ENCODE measurements at places on chromosomes 2 and 18.

DNA sequence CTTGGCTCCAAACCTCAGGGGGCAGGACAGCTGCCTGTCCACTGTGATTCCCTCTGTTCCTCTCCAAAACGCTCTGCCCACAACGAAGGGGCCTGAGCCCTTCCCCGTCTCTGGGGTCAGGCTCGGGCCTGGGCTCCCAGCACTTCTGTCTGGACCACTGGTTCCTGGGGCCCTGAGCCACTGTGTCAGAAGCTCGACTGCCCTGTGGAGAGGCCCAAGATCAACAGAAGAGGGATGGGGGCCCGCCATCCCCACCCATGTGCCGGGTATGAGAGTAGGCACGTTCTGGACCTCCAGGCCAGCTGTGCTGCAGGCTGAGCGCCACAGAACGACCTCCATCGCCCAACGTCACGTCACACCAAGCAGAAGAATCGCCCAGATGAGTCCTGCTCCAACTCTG lies 119.9 kb upstream of the HS6ST1 start:
- peak; percentile 57 for DNase-seq

- DNase-seq = no peak
Observed at GRCh38 chr2:43634604-43635306, 2.3 kb upstream of the PLEKHH2 start.

- DNase-seq = no peak
Observed at GRCh38 chr2:240833724-240834285, 13.8 kb upstream of the KIF1A start.

- peak; percentile 82 for DNase-seq
Observed at GRCh38 chr2:177264209-177264692, 276 bp downstream of the NFE2L2 start.

DNA sequence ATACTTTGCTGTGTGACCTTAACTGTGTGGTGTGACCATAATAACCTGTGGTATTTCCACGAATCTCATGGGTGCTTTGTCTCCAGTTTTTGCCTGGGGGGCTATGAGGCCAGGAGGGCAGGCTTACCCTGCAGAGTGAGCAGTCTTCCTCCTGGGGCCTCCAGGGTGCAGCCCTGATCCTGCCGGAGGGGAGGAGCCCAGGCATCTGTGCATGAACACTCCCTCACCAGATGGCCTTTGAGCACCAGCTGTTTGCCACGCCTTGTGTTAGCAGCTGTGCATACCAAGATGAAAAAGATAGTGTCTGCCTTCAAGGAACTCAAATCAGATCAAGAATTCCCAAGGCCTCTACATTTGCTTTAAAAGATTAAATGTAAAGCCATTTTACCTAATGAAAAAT lies 75.0 kb upstream of the RBM44 start:
- no peak for DNase-seq

GRCh38 chr2:212193803-212194202 lies 344.8 kb downstream of the ERBB4 start:
- DNase-seq = no peak

DNA sequence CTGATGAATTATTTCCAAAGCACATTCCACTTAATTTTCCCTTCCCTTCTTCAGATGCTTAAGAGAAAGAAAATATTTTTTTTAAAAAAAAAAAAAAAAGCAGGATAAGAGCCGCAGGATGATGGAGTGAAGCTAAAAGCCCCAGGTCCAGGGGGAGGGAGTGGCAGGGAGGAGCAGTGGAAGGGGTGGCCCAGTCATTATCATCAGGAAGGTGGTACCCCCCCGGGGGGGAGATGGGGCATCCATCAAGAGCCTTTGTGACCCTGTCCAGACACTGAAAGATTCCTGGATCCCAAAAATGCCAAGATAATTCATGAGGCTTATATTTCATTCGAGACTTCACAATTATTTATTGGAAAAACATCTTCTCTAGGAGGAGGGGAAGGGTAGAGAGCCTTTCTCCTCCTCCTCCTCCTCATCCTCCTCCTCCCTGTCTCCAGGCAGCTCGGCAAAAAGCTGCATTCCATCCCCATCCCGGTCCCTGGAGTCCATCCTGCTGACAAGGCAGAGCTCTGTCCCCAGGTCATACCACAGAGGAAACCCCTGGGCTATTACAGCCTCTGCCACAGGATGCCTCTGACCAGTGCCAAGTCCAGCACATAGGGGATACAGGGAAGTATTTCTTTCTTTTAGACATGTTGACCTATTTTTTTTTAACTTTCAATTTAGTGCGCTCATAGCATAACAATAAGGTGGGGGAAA lies 125.3 kb downstream of the TWIST2 start:
- DNase-seq = no peak

GRCh38 chr2:65351234-65351947 lies 81.0 kb downstream of the SPRED2 start:
- no peak for DNase-seq

DNA sequence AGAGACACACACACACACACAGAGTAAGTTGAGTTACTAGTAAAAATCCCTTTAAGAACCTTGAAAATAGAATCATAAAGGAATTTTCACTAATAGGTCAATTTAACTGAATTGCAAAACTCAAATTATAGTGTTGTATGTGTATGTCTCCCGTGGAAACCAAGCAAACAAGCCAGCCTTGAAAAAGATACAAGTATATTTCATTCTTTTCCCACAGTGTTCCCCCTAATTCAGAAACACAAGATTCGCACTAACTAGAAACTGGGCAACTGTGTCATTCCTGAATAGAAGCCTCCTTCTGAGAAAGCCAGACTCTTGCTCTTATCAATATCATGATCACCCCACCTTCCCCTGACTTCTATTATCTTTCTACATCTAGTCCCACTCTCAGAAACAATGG lies 229.5 kb downstream of the PIEZO2 start:
- DNase-seq = no peak

- DNase-seq = peak; percentile 85
Observed at GRCh38 chr2:26723991-26724750, 31.6 kb downstream of the KCNK3 start.

DNA sequence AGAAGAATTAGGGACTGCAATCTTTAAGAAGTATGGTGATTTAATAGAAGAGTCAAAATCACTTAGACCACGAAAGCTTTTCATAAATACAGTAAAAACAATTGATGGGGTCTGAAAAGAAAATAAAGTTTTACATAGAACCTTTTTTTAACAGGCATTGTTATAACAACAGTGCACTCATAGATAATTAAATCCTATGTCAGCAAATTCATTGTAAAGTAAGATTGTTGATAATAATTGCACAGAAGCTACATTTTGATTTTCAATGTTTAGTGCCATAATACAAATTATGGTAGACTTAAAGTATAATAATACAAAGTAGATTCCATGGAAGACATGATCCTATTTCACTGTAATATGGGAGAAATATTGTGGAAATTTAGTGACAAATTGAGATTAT lies 130.7 kb upstream of the FSIP2 start:
- no peak for DNase-seq

- DNase-seq = peak; percentile 63
Observed at GRCh38 chr2:240926516-240927389, 20.6 kb downstream of the CROCC2 start.

DNA sequence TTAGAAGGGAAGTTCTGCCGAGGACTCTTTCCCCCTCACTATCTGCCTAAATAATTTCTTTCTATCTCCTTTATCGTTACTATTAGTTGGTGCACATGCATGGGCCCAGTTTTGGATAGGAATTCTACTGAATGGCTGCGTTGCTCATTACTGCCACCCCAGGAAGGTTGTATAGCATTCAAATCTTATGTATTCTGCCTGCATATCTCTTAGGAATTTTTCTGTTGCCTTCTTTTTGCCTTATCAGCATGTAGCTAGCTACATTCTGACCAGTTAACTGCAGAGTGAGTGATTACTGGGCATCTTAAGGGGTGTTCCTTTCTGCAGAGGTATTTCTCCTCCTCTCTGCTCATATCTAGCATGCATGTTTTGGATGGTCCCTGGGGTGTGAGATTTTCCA lies 239.6 kb downstream of the TDRD15 start:
- DNase-seq = no peak

DNA sequence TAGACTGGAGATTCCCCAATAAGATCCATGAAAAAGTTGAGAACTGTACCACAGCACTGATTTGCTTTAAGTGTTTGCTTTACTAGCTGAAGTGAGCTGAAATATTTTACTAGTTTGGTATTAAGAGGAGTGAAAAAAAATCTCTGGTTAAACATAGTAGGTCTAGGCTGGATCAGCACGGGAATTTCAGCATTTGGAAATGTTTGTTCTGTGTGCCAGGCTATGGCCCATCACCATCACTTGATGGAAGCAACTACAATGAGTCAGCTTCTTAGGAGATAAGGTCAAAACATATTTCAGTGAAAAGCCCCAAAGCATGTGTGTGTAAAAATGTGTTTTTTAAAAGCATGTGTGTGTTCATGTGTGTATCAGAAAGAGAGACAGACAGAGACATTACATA lies 131.4 kb upstream of the DNMT3A start:
- no peak for DNase-seq

DNA sequence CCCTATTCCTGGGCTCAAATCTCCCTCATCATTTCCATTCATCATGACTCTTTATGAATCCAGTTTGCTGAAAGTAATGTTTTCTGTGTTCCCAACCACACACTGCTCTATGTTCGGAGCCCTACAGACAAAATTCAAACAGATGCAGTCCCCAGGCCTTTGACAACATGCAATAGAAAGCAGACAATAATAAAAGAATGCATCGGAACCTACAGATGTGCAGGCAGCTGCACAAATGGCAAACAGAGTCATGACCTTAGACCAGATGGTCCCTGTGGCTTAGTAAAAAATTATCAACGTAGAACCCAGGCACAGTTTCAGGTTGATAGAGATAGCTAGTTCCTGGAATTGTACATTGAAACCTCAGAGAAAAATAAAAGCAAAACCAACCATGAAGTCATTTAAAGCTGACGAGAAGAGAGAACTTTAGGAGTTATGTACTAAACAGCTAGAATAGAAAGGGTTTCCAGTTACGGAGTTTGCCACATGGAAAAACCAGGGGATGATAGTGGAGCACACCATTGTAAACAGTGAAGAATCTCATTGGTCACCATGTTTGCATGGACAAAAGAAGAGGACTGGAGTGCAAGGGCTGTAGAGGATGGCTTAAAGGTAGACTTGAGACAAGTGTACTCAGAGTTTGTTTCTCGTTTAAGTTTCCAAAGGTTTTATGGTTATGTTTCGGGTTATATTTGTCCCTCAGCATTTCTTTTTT lies 23.2 kb upstream of the ACVR1 start:
- DNase-seq = no peak

GRCh38 chr2:167862782-167863181 lies 384.6 kb downstream of the STK39 start:
- no peak for DNase-seq

GRCh38 chr18:53551868-53552426 lies 672.5 kb downstream of the MBD2 start:
- DNase-seq = no peak

GRCh38 chr2:220192994-220193753 lies 565.7 kb downstream of the SLC4A3 start:
- no peak for DNase-seq

GRCh38 chr2:204948024-204948763 lies 402.9 kb downstream of the PARD3B start:
- no peak for DNase-seq

- no peak for DNase-seq
Observed at GRCh38 chr2:145591109-145591809, 1071.3 kb upstream of the ZEB2 start.

DNA sequence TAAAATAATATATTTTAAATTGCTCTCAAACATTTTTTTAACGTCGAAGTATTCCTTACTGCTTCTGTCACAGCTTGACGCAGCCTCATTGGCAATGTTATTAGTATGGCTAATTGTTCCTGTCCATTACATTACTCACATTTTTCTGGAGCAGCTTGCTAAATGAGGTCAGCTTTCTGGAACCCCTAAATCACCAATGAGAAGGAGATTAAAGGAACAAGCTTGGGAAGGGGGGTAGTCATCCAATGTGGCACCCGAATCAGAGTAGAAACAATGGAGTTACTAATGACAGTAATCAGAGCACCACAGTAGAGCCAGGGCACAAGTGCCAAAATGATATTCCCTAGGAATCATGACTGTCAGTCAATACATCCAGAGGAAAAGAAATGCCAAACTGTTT lies 5.1 kb downstream of the NEUROD1 start:
- DNase-seq = no peak

GRCh38 chr2:73707058-73707457 lies 30.1 kb downstream of the TPRKB start:
- DNase-seq = no peak

GRCh38 chr2:113157118-113157896 lies 16.5 kb upstream of the PSD4 start:
- peak; percentile 90 for DNase-seq

Measured in upper lobe of right lung (tissue), 1 donor.